IMR-90 (cell line): ENCODE measurements at places on chromosomes 1 and 21.

DNA sequence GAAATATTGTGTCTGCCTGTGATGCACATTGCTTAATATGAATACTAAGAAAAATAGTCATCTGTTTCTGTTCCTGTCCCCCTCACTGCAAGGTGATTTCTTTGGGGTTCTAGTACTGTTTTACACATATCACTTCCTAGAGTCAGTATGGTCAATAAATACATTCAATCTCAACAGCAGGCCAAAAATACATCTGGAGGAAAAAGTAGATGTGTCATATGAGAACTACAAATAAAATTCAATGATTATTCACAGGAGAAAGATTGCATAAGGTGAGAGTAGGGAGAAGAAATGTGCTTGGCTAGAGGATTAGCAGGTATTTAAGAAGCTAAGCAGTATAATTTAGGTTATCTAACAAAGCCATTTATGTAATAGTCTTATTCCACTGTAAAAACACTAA, 45.3 kb upstream of the SAMSN1 start:
- DNase-seq: no peak

GRCh38 chr1:10939654-10940450, 72.6 kb upstream of the TARDBP start:
- DNase-seq: peak; percentile 5

DNA sequence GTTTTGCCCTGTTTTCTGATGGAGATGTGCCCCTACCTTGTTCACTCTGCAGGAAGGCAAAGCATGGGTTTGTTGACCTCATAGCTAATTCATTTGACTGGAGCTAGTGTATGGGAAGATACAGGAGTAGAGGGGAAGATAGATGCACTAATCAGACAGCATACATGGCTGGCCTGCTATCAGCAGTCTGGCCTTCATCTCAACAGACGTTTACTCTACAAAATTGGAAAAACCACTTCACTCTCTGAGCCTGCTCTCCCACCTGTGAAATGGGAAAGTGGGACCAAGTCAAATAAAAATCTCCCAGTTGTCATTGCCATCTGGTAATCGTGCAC, 235.2 kb upstream of the RAB4A start:
- DNase-seq: no peak

GRCh38 chr1:29878501-29878900, 642.2 kb downstream of the PTPRU start:
- DNase-seq: no peak

GRCh38 chr1:5872886-5873285, 119.3 kb downstream of the NPHP4 start:
- no peak for DNase-seq

- DNase-seq: peak; percentile 61
These were observed 99.4 kb downstream of the KCNJ15 start for GRCh38 chr21:38355992-38356781.

GRCh38 chr1:167824163-167824794, 89.7 kb downstream of the ADCY10 start:
- no peak for DNase-seq

DNA sequence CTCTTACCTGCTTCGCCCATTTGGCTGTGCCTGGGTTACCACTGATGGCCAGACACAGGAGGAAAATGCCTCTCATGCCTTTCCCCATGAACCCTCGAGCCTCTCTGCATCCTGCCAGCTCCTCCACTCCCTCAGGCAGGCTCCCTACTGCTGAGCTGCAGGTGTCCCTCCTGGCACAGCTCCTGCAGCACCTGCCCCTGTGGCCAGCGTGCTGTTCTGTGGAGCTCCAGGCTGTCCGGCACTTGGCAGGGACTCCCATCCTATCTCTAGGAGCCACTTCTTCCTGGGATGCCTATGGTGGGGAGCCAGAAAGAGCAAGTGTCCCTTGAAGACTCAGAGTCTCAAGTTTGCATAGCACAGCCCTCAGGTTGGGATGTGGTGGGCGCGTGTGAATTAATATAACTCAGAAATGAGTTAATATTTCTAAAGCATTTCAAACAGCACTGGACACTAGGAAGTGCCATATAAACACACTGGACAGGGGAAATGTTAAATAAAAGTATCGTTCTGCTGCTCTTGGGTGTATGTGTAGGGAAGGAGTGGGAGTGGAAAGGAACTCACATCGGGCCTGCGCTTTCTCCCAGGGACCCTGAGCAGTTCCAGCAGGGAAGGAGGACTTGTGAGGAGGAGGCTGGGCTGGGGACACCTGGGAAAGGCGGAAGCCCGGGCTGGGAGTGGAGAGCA, 2.7 kb downstream of the LRRC71 start:
- DNase-seq: no peak

- no peak for DNase-seq
These were observed 14.4 kb upstream of the MAGI3 start for GRCh38 chr1:113375878-113376277.

DNA sequence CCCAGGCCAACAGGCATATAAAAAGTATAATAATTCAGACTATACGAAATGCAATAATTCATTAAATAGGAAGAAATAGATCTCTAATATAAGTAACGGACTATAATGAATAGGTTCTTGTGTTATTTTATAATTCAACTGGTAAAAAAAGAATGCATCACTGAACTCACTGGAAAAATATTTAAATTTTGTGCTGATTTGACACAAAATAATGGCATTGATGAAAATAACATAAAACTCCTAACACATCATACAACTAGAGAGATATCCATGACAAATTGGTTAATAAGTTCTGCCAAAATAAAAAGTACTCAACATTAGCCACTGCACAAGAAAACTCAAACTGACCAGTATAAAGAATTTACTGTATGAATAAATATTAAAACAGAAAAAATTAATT, 57.1 kb upstream of the RAB4A start:
- DNase-seq: no peak

GRCh38 chr1:12447849-12448312, 170.1 kb downstream of the DHRS3 start:
- DNase-seq: peak; percentile 39

DNA sequence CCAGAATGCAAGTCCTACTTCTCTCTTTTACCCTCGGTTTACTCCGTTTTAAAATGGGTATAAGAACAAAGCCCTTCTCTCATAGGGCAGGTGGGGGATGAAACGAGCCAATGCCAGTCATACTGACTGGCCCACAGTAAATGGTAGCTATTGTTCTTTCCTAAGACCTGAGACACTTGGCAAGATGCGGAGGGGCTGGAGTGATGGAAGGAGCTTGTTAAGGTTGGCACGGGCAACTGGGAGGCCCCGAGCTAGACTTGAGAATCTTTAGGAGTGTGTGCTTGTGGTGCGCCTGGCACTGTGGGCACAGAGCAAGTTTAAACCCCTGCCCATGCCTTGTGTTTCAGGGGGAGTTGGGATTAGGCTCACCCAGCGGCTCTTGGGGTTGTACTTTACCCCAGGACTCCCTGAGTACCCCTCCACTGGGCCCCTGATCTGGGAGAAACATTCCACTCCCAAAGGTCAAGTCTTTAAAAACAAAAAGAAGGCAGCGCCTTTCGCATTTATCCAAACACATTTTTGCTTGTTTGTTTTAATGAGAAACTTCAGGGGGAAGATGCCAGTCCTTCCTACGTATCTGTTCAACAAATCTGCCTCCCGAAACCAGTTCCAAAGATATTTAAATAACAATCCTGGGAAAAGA, 240.6 kb upstream of the TMEM51 start:
- no peak for DNase-seq

DNA sequence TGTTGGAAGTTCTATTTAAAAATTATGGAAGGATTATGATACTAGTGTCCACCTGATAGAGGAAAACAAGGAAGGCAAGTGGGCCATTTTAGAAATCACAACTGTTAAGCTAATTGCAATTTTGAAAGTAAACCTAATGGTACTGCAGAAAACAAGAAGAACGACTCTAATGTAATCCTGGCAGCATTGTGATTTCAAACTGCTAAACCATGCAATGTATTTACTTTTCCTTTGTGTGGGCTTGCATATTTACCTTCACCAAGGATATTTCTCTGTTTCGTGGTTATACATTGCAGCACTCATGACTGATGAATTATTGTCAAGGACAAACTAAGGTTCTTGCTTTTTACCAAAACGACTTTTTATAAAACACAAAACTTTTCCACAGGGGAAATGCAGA, 88.1 kb downstream of the TM2D1 start:
- no peak for DNase-seq

DNA sequence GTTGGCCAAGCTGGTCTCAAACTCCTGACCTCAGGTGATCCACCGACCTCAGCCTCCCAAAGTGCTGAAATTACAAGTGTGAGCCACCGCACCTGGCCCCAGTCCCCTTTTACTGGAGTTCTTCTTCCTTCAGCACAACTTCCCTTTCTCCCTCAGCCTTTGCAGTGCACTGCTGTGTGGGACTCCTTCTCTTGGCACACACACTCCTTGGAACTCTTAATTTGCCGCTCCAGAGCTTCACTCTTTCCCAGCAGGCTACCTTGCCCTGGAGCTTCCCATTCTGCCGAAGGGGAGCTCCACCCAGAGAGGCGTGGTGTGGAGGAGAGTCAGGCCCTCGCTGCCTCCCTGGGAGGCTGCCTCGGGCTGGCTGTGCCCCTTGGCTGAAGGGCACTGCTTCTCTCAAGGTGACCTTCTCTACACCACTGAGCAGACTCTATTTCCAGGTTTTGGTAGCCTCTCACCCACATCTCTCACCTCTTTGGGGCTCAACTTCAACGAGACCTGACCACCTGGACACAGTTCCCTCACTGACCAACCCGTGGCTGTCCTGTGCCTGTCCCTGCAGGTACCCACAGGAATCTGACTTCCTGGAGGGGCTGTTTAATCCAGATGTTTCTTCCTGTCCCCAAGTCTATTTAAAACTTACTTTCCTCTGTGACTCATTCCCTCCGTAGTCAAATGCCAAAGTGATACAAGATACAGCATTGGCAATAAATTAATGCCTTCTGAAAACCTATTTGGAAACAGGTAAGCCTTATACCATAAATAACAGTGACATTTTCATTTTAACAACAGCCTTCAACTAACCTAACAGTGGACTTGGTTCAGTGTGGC, 227.3 kb upstream of the KIAA0040 start:
- DNase-seq: no peak

DNA sequence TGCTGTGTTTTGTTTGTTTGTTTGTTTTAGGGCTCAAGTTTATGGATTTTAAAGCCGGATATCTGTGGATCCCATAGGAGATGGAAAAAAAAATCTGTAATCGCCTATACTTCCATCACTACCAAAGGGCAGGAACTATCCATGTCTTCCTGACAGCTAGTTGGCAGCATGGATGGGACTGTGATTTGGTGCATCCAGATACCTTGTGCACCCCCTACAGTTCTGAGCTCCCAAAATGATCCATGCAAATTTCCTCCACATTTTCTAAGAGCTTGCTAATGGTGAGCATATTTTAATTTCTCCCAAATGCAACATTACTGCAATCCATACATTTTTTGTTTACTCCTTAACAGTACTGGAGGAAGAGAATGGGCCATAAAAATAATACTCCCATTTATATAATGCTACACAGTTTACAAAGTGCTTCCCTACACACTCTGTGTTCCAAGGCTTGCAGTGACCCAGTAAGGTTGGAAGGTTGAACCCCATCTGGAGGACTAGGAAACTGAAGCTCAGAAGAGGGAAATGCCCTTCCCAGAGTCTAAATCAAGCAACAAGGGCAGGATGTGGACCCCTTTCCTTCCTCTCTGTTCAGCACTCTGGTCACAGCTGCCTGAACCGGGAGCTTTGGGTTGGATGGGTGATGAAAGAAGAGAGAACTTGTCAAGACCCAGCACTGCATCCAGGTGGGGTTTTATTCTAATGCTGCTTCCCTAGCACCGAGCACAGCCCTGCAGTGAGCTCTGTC, 48.0 kb downstream of the CAPN8 start:
- no peak for DNase-seq

DNA sequence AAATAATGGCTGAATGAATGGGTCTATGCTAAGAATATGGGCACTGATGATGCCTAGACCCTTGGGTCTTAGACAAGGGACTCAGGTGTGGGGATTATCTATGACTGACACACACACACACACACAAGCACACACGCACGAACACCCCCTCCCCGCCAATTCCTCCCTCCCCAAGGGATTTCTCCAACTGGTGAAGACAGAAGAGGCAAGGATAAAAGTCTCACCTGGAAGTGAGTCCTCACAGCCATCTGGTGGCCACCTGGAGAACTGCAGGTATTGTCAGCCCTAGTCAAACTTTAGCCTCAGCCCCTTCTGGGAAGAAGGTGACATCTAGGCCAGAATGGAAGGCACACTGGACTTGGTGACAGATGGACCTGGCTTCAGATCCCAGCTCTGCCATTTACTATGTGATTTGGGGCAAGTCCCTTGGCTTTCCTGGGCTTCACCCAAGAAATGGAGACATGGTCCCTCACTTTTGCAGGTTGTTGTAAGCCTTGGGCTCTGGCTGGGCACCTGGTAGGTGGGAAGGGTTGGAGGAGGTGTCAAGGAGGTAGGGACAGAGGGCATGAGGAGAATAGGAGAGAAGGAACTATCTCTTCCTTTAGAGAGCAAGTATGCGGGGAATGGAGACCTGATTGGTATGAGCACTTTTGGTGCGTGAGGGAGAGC, 4.0 kb upstream of the GPR3 start:
- DNase-seq: no peak

GRCh38 chr1:172845371-172845770, 186.5 kb downstream of the FASLG start:
- DNase-seq: peak; percentile 20

GRCh38 chr1:16972189-16972895, 8.1 kb downstream of the MFAP2 start:
- no peak for DNase-seq

GRCh38 chr1:117672756-117673155, 66.9 kb downstream of the TENT5C start:
- DNase-seq: no peak

- no peak for DNase-seq
These were observed 13.7 kb downstream of the BLACAT1 start for GRCh38 chr1:205442051-205442725.

- DNase-seq: peak; percentile 57
These were observed 94.1 kb downstream of the NMNAT2 start for GRCh38 chr1:183323849-183324683.

- DNase-seq: peak; percentile 99
These were observed 38.8 kb upstream of the SRSF10 start for GRCh38 chr1:24018611-24019580.

DNA sequence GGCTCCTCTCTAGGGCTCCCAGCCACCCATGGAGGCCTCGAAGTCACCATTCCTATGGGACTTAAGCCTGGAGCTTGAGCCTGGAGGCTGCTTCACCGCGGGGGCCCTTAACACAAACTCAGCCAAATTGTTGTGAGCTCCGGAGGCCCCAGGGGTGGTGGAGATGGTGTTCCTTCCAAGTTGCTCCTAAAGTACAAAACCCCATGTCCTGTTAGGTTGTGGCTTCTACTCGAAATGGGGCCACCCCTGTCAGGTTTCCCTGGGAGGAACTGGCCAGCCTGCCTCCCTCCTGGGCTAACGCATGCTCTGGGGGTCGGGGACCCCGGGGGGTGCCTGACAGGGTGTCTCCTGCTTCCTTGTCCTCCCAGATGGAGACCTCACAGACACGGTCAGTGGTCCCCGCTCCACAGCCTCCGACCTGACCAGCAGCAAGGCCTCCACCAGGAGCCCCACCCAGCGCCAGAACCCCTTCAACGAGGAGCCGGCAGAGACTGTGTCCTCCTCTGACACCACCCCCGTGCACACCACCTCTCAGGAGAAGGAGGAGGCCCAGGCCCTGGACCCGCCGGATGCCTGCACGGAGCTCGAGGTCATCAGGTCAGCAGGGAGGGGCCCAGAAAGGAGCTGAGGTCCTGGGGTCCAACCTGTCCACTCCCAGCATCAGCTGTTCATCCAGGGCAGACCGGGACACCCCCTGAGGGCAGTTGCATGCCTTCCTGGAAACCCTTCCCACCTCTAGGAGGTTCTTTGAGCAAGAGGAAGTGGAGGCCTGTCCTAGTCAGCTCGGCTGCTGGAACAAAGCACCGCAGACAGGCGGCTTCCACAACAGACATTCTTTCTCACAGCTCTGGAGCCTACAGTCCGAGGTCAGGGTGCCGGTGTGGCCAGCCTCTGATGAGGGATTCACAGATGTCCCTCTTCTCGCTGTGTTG, 10.8 kb upstream of the SLC25A34 start:
- DNase-seq: no peak
